ENCODE measurements at places on chromosomes 16 and 17.

- no peak for DNase-seq
Measured at GRCh38 chr17:10879190-10879836, 41.4 kb upstream of the PIRT start.

DNA sequence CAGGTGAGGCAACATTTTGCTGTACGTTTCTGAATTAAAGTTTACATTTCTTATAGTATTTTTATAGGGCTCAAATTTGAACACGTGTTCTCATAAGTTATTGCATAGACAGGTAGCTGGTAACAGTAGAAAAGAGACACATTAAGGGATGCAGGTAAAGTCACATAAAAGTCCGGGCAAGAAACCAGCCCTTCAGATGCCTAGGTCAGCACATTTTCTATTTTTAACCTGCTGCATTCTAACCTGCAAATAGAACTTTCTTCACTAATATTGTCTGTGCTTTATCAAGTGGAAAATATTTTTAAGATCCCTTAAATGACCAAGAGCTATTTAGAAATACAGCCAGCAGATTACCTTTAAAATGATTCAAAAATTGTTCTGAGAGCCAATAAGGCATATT lies 307.4 kb upstream of the AXIN2 start:
- DNase-seq: no peak

GRCh38 chr17:81900181-81900820 lies 1.7 kb upstream of the NPB start:
- no peak for DNase-seq

GRCh38 chr16:63978240-63978639 lies 1143.6 kb downstream of the CDH11 start:
- DNase-seq: no peak

DNA sequence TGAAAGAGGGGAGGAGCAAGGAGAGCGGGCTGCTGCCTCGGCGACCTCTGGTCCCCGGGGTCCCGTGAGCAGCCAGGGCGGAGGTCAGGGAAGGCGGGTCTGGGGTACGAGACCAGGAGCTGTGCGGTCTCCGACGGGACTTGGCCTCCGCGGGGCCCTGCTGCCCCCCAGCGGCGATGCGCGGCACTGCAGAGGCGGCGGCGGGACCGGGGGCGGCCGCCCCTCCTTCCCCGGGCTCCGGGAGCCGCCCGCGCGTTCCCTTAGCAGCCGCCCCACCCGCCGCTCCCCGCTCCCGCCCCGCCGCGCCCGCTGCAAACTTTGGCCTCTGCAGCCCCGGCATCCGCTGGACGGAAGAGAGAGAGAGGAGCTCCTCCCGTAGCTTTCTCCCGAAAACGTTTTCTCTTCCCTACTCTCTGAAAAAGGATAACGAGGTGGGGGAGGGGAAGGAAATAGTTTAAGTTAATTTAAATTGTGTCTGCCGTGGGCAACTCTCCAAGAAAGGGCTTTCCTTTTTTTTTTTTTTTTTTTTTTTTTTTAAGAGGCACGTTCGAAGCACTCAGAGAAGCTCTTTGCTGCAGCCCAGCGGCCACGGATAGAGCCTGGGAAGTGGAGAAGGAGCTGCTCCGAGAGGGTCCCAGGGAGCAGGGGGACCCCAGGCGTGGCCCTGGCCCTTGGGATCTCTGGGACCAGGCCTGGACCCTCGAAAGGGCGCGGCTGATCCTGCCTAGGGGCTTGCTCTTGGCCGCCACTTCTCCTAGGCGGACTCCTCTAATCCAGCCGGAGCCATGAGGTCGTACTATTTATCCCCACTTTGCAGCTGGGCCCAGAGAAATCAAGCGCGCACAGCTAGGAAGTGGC lies 43.2 kb downstream of the C16orf82 start:
- peak; percentile 40 for DNase-seq

GRCh38 chr17:29682987-29683386 lies 60.3 kb upstream of the CORO6 start:
- DNase-seq: no peak

DNA sequence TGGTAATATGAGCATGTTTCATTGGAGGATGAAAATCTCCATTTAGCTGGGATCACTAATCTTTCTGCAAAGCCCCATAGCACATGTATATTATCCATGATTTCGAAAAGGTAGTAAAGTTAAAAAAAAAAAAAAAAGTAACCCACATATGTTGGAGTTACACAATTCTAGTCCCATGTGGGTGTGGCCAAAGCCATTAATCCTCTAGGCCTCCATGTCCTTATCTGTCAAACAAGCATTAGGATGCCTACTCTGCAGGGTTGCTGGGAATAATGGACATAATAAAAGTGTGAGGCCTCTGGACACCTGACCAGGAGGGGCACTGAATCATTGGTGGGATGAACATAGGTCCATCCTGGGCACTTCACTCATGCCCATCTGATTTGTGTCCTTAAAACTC lies 29.2 kb upstream of the VAT1L start:
- no peak for DNase-seq

DNA sequence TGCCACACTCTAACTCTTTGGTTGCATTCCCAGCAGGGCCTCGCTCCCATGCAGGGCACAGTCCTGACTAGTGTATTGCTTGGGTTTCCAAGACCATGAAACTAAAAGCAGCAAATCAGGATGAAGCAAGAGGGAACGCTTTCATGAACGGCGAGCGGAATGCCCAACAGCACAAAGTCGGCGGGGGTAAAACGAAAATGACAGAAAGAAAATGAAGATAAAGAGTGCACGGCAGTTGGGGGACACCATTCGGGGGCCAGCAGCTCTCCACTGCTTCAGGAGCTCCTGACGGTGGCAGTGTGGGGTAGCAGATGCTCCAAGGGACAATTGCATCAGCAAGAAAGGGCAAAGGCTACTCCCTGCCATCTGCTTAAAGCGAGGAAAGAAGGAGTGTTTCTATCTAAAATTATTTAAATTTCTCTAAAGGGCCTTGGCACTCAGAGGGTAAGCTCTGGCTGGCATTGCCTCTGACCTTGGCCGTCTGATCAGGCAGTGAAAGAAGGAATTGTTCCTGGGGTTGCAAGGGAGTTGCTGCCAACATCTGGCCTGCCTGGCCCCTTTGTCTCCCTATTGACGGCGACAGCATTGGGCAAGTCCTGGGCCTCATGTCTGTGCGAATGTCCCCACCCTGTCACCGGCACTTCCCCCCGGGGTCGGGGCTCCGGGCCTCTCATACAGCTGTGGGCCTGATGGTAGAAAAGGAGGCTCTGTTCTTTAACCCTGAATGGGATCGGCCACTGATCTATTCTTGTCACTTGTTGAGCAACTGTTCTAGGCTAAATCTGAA lies 138.2 kb downstream of the CMIP start:
- no peak for DNase-seq

GRCh38 chr17:19713901-19714361 lies 2.5 kb downstream of the SLC47A2 start:
- DNase-seq: no peak

DNA sequence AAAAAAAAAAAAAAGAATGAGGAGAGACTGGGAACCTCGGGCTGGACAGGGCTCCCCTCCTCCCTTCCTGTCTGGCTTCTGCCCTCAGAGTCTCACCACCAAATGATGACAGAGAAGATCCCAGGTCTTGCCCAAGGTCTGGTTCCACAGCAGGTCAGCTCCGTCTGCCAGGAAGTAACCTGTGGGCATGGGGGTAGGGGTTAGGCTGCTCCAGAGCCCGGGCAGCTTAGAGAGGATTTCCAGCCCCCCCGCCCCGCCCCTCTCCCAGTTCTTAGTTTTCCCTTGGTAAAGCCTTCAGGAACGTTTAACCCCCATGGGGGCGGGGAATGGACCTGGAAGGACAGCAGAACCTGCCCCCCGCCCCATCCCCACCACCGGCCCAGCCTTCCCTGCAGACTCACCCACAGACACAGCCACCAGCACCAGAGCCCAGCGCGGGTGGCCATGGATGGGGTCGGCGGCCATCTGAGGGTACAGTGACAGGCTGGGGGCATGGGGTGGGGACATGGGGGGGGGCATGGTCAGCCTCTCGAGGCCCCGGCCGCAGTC lies 700 bp downstream of the TLCD2 start:
- DNase-seq: no peak

- DNase-seq: no peak
Measured at GRCh38 chr16:89706518-89707260, 5.2 kb upstream of the SPATA2L start.

- no peak for DNase-seq
Measured at GRCh38 chr17:8695241-8695640, 49.4 kb downstream of the CCDC42 start.

GRCh38 chr17:79205688-79206205 lies 131.1 kb downstream of the ENGASE start:
- DNase-seq: no peak

DNA sequence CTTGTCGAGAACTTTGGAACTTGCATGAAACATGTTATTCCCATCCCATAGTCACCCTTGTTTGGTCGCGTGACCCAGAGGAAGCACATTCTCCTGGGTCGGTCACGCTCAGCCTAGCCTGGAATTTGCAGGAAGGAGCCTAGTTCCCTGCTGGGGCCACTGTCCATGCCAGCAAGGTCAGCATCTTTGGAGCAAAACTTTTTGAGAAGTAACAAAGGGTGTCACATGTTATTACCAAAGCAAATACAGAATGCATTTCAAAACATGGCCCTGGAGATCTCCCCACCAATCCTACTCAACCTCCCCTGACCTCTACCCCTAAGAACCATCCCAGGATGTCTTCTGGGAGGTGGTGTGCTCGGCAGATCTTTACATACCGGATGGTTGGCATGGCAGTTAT lies 26.2 kb upstream of the IRF8 start:
- DNase-seq: no peak

DNA sequence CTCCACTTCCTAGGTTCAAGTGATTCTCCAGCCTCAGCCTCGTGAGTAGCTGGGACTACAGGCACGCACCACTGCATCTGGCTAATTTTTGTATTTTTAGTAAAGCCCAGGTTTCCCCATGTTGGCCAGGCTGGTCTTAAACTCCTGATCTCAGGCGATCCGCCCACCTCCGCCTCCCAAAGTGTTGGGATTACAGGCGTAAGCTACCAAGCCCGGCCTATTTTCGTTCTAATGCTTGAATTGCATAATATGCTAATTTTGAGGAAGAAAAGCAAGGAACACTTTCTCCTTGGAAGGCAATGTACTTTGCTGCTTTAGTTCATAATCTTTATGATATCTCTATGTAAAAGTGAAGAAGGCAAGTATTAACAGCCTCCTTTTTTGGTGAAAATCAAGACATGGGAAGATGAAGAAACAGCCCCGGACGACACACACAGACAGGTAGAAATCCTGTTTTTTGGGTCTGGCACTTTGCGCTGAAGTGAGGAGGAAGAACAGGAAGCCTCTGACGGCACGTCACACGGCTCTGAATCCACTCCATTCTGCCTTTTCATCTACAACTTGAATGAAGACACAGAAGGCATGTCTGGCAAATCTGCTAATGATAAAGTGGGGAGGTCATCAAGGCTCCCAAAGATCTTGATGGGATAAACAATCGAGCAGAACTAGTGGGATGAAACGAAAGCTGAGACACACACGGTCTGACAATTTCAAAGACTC lies 24.9 kb downstream of the VPS53 start:
- DNase-seq: no peak

DNA sequence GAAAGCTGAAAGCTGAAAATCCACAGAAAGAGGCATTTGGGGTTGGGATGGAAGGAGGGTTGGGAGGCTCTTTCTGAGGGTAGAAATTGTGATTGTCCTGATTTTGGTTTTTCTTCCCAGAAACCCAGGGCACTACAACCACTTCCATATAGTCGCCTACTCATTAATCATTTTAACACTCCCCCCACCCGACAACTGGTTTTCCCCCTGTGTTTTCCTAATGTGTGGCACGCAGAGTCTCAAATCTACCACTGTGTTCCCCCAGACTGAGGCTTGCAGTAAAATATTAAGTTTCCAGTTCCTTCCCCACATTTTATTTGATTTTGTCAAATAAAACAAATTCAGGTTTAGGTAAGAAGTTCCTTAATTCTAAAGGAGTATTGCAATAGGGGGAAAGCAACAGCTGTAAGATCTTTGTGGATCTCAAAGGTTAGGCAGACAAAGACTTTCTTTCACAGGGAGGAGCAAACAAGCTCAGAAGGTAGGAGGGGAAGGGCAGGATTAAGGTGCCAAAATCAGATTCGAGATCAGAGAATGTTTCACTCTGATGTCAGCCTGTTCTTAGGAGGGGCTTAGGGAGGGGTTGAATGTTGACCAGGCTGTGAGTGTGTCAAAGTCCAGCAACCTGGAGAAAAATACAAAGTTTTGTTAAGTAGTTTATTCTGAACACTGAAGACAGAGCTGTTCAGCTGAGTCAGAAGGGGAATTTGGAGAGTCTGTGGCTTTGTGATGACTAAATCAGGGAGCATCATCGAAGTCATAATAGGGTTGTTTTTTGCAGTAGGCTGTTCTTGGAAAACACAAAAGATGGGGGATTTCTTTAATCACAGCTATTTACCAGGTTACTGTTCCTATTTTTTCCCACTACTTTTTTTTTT lies 3.6 kb downstream of the ZNF267 start:
- no peak for DNase-seq

GRCh38 chr17:17506893-17507464 lies 10.8 kb upstream of the RASD1 start:
- no peak for DNase-seq

DNA sequence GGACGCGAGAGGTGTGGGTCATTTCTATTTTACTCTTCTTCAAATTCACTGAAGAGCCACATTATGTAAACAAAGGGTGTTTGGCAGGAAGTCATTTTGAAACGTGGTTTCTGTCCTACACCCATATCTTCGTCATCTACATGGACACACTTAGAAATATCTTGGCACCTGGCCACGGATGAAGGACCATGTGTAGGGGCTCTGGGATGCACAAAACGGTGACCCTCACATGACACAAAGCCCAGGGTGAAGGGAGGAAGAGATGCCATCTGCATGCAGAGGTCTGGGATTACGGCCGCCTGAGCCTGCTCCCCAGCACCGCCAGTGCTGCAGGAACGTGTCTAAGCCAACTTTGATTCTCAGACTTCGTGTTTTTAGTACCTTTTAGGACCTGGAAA lies 130.2 kb upstream of the CHMP6 start:
- no peak for DNase-seq

GRCh38 chr16:30602616-30603277 lies 7.4 kb downstream of the ZNF689 start:
- DNase-seq: no peak

DNA sequence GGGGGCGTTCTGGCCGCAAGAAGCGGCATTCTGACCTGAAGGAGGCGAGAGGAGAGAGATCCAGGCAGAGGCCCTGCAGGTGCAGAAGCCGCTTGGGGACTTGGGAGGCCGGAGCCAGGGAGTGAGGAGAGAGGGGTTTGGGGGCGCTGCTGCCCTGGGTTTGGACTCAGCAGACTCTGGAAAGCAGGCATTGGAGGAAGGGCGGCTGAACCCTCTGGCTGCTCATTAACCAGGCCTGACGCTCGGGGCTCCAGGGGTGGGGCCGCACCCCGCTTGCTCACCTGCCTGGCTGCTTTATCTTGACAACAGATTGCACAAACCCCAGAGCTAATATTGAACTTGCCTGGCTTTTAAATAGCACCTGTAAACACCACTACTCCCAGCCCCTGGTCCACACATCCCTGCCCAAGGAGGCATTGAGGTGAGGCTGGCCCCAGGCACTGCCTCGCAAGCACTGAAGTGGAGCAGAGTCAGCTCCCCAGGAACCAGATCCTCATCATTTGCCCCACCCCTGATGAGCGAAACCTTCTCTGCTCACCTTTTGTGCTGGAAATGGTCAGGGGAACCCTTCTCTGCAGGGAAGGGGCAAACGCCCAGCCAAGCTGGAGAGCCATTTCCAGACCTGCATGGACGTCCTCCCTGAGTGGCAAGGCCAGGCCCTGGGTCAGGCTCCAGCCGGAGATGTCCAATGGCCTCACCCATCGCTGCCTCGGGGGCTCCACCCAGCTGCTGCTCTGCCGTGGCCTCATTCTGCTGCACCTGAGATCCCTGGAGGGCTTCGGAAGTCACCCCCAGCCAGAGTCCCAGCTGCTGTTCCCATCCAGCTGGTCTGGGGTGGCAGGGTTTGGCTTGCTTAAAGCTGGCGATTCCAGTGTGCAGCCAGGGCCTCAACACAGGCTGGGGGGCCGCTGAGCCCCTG lies 190.2 kb upstream of the GSE1 start:
- no peak for DNase-seq
